ENCODE measurements at places on chromosomes 12 and 14.
A peak's percentile ranks its signal among the peaks of the same experiment; 100 is the strongest.

DNA sequence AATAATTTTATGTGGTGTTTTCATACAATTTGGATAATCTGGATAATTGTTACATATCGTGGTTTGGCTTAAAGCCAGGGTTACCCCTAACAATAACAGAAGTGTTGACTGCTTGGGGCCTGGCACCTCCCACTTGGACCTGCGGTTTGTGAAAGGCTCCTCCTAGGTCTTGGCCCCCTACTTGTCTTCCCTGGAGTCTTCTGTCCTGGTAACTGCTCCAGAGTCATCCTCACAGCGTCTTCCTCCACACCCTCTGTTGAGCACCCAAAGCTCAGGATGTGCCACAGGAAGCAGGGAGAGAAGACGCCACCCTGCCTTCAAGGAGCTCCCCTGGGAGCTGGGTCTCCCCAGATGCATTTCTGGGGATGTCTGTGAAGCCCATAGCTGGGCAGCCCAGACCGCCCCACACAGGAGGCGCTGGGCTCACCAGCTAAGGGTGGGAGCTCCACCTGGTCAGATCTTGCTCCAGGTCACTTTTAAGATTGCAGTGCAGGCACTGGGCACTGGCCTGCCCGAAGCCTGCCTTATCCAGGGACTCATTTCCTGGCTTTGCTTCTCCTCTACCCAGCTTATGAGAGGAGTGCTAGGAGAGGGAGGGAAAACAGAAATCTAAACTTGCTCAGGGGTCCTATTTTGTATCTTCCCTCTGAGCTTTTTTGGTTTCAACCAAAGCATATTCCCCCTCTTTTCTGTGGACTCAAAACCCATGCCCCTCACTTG, 98.2 kb downstream of the ZFP36L1 start:
- no peak for DNase-seq

- DNase-seq, result no peak
These were observed 313.5 kb upstream of the KITLG start for GRCh38 chr12:88893801-88894200.

DNA sequence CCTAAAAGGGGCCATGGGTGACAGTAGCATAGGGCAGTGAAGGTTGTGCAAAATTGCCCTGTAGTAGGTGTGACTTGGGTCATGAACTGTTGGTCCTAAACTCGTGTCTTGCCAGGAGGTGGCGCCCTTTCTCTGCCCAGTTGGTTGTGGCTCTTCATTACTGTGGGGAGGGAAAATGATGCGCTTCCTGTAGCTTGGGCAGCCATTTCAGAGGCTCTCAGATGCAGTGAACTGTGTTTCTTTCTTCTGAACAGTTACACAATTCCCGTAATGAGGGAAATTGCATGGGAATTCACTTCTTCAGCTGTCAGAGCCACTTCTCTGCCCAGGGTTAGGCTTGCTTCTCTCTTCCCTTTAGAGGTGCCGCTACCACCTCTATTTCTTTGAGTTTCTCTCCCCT, 148.1 kb upstream of the NRXN3 start:
- DNase-seq, result peak; percentile 12

DNA sequence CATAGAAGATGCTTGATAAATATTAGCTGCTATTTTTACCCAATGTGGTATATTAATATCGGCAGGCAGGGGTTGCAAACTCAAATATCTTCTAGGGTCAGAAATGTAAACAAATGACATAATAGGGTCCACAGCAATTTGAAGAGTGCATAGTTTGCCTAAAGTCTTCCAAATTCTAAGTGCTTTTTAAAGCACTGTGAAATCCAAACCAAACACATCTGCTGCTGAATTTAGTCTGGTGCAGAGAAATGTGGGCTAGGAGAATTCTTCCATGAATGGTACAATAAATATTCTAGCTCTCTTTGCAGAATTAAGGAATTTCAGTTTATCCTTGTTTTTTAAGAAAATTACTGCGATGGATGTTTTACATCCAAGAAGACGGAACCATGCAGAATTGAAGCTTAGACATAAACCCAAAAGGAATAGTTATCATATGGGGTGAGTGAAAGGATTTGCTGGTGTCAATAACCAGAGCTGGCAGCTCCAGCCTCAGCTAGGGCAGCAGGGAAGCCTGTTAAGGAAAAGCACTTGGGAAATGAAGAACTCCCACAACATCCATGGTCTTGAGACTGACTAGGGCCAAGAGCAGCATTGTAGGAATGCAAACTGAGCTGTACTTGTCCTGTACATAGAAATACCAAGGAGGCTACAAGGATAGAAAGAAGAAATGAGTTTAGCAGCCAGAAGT, 65.5 kb downstream of the PTPRR start:
- DNase-seq, result no peak

- no peak for DNase-seq
These were observed 126.5 kb downstream of the NCOR2 start for GRCh38 chr12:124440841-124441381.

GRCh38 chr14:74660167-74660566, 48.1 kb upstream of the LTBP2 start:
- DNase-seq, result no peak

- DNase-seq, result no peak
These were observed 94.5 kb downstream of the MYRFL start for GRCh38 chr12:69919495-69919894.

GRCh38 chr12:79058342-79058741, 193.8 kb downstream of the SYT1 start:
- DNase-seq, result no peak

DNA sequence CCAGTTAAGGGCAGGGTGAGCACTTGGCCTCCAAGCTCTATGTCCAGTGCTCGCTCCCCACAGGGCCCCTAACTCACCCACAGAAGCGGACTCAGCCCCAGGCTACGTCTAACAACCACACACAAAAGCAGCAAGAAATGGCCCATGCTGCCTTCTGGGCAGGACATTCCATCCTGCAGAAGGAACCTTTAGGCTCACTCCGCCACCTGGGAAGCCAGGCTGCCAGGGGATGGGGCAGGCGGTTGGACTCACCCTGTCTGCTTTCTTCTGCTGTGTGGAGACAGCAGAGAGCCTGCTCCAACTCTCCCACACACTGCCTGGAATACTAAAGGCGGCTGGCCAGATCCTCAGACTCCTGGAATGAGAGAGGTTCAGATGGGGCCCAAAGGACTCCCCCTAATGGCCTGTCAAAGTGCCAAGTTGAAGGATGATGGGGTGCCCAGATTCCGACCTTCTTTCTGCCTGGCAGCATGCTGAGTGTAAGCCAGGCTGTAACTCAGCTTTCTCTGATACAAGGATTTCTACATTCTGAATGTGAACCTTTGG, 27.7 kb upstream of the BLTP3B start:
- DNase-seq, result no peak

DNA sequence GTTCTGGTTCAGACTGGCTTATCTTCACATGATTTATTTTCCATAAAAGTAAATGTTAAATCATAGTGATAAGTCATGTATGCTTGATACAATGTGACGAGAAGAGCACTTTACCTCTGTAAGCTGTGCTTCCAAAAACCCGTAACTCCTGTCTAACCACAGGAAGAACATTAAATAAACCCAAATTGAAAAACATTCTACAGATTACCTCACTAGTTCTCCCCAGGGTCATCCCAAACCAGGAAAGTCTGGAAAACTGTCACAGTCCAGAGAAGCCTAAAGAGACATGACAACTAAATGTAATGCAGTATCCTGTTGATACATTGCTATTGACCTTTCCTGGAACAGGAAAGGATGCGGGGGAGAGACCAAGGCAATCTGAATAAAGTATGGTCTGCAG, 32.5 kb upstream of the DUSP6 start:
- DNase-seq, result no peak

- DNase-seq, result no peak
These were observed 10.9 kb upstream of the MYL2 start for GRCh38 chr12:110931315-110931728.

DNA sequence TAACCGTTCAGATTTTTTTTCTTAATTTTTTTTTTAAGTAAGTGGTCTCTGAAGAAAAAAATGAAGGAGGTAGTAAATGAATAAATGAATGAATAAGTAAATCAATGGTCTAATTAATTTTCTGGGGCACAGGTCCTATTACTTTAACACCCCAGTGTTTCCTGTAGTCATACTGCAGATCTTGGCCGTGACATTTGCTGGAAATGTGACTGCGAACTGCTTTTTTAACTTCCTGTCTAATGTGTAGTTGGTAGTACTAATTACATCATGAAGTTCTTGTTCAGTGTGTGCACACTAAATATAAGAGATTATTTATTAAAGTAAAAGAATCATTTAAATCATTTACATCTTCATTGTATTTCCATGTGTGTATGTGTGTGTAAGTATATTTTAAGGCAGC, 45.4 kb downstream of the AEBP2 start:
- DNase-seq, result no peak

DNA sequence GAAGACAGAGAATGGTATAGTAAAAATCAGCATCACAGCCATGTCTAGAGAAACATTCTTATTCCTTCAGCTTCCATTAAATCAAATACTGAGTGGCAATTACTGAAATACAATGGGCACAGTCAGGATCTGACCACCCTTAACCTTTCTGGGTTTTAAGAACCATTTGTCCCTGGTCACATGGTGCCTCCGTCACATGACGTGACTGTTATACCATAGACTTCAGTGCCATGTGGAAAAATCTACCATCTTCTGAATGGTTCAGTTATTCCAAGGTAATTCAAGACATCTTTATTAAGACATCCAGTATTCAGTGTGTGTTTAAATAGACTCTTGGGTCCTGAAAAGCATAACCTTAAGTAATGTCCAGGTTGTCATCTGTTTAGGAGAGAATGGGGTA, 553.1 kb upstream of the FLRT2 start:
- DNase-seq, result no peak

DNA sequence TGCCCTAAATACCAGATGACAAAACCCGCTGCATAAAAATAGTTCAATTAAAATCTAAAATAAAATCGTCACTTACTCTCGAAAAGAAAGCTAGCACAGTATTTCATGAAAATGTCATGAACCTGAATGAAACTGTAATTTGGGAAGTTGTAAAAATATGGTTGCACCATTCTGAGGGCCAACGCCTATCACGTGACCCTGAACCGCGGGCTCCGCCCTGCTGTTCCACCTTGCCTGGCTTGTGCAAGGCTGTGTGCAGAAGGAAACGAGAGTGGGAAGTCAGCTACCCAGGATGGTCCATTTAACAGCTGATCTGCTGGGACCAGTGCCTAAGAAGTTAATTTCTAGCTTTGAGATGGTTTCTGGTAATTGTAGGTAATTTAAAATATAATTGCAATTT, 91.7 kb upstream of the BMP4 start:
- DNase-seq, result no peak

DNA sequence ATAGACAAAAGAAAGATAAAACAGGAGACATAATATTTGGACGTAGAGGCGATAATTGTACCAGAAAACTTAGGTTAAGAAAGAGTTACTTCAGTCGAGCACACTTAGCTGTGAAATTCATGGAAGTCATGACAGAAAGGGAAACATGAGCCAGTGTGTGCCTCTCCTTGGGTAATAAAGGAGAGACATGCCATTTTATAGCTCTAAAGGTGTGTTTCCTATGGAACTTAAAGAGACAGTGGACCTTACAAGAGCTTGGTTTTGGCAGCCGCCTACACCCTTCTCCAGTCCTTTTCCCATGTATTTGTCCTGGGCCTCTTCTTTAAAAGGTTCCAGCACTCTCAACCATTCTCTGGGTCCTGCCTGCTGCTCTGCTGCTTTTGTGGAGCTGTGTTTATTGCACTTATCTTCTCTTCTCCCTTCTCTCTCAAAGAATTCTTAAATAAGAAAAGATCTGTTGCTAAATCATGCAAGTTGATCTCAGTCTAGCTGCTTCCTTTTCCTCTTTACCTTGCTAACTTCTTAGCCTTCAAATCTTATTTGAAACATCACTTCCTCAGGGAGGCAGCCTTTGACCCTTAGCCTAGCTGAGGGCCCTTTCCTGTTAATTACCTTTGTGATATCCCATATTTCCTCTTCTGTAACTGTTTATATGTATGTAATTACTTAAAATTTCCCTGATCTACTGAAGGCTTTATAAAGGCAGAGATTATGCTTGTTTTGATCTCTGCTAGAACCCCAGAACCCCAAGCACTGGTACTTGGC, 81.8 kb upstream of the EVL start:
- no peak for DNase-seq

DNA sequence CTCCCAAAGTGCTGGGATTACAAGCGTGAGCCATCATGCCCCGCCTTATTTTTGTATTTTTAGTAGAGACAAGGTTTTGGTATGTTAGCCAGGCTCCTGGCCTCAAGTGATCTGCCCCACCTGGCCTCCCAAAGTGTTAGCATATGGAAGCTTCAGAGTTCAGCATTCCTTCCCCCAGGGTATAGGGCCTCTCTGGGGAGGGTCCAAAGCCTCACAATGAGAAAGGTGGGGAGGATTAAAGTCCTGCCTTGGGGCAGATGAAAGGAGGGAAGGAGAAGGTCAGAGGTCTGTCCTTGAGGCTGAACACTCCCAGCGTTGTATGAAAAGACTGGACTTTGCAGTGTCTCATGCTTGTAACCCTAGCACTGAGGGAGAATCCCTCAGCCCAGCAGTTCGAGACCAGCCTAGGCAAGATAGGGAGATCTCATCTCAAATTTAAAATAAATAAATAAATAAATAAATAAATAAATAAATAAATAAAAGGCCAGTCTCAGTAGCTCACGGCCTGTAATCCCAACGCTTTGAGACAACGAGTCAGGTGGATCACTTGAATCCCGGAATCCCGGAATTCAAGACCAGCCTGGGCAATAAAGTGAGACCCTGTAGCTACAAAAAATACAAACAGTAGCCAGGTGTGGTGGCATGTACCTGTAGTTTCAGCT, 22.0 kb upstream of the RCOR1 start:
- no peak for DNase-seq

GRCh38 chr12:29159661-29160060, 10.6 kb downstream of the FAR2 start:
- DNase-seq, result no peak

DNA sequence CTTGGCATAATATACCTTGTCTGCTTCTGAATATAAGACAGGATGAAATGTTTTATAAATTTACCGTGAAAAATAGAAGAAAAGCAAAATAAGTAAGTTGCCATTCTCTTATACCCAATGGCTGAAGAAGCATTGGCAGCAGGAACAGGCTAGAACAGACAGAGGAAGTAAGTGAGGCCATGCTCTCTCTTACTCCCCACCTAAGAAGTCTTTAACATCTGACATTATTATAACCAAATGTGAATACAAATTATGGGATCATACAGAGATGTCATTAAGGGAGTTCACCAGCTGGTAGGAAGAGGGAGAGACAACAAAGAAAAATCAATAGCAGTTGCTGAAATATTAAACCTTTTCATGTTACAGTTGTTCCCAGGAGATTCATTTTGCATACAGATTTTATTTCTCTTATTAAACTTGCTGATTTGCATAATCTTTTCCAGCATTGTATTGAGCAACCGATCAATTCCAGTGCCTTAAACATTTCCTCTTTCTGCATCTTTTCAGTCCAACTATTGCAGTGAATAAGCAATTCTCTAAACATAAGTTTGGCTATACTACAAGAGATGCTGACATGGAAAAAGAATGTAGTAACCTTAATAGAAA, 270.6 kb downstream of the SLC6A15 start:
- no peak for DNase-seq
